ENCODE measurements at places on chromosomes 2 and 18.

DNA sequence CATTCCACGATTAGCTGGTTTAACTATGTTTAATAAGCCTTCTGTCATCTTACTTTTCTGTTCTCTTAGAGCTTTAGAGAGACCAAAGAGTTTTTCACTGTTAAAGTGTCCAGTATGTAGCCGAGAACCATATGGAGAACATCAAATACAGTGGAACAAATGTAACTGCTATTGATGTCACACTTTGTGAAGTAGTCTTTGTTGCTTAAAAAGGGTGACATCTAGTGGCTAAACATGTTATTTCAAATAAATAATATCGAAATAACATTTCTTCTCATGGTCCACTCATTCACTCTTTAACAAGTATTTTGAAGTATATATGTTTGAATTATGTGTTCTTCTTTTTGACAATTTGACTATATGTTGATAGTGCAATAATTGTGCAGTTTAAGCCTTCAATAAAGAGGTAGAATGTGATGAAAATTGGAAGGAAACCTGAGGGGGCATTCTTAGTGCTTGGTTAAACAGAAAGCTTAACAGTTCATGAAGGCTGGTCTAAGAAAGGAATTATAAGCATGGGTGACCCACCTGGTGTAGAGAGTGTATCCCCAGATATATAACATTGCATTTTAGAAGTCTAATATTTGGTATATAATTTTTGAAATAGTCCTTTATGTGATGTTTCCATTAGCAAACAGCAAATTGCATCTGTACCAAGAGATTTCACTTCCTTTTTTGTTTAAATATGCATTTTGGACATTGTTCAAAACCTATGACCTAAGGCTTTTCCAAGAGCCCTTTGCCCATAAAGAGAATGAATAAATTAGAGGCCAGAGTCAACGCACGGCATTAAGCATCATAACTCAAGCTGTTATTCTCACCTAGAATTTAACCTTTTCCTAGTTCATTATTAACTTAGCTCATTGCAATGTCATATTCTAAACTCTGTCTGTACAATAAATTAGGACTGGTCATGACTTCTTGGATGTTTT lies 112.1 kb downstream of the KYNU start:
- DNase-seq, result no peak

- no peak for DNase-seq
These were observed 13.6 kb downstream of the DHRS9 start for GRCh38 chr2:169082995-169083394.

- DNase-seq, result no peak
These were observed 154.3 kb downstream of the RNF152 start for GRCh38 chr18:61738488-61738887.

GRCh38 chr2:218074031-218074430 lies 5.0 kb downstream of the RUFY4 start:
- DNase-seq, result peak; percentile 89

- no peak for DNase-seq
These were observed 462.5 kb upstream of the FSHR start for GRCh38 chr2:49616800-49617199.

- no peak for DNase-seq
These were observed 17.6 kb downstream of the DHRS9 start for GRCh38 chr2:169086893-169087467.

- no peak for DNase-seq
These were observed 104.2 kb upstream of the SPRED2 start for GRCh38 chr2:65536596-65536995.
